Heart right ventricle (tissue), 16 donors: ENCODE measurements at places on chromosomes 7 and 10.
A peak's percentile ranks its signal among the peaks of the same experiment; 100 is the strongest.

DNA sequence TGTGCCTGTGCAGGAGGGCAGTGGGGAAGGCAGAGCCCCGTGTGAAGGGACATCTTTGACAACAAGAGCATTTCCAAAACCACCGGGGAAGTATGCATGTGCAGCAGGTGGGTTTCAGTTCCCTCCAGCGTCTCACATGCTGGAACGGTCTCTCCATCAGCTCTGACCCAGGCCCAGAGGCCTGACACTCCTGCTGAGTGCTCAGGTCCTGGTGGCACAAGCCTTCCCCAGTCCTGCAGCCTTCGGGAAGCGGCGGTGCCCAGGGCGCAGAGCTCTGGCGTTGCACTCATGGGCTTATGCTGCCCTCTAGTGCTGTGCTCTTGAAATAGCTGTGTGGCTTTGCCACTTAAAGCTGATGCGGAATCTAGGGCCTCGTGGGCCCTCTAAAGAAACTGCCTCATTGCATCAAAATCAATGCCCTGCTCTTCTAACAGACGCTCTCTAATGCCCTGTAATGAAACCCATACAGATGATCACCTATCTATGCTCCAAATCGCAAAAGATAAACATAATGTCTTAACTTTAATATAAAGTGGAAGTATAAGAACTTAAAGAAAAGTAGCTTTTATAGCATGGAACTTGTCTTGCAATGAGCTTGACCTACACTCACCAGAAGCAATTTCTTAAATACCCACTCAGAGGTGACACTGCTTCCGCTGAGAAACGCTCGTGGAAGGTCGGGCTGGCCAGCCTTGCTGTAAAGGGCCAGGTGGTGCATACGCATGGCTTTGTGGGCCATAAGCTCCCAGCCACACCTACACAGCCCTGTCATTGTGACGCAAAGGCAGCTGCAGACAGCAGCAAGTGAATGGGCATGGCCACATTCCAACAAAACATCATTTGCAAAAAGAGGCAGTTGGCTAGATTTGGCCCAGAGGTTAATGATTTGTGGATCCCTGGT lies 38.6 kb downstream of the CLRN3 start:
- DNase-seq: peak; percentile 48

- DNase-seq: no peak
These were observed 196.0 kb upstream of the FZD1 start for GRCh38 chr7:91068136-91068795.

DNA sequence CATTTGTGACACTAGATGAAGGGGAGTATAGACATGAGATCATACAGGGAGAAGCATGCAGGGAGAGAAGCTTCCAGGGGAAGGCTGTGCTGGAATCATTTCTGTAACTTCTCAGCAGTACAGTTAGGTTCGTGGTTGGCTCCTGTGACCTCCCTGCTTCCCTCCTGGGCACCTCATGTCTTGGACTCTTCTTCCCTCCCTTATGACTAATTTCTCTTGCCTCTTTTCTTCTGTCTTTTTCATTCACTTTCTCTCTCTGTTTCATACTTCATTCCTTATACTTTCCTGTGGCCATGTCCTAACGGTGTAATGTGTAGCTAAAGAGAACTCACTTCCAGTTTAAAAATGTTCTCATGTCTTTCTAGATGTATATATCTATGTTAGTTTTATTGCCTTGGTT lies 19.1 kb upstream of the HKDC1 start:
- no peak for DNase-seq

GRCh38 chr7:37234928-37235327 lies 213.7 kb downstream of the ELMO1 start:
- no peak for DNase-seq

DNA sequence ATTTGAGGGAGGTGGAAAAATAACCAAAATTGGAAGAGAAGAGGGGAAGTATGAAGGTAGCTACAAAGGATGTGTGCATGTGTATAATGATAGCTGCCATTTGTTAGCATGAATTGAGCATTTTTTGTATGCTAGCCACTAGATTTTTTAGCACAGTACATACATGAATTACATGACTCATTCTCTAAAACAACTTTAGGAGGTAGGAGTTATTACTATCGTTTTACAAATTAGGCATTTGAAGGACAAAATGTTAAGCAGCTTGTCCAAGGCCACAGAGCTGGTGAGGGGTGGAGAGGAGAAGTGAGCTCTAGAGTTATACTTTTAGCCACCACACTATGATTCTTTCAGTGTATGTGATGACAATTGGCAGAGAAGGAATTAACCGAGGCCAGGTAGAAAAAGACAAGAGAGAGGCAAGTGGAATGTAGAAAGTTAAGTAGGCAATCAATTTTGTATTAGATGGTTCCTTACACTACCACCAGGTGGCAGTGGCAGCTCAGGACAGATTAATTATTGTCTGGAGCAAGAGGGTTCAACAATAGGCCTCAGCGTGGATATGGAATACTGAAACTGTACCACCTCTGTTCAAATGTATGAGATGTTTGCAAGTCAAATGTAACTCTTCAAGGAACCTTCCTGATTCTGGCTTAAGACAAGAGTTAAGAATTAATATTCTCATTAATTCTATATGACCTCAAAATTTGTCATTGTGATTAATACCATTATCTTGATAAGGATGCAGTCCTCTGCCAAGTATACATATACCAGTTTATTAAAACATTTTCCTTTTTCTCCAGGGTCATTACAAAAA lies 128.0 kb downstream of the MBL2 start:
- DNase-seq: no peak

- DNase-seq: no peak
These were observed 8.7 kb upstream of the LIPM start for GRCh38 chr10:88793712-88794299.
